ENCODE measurements at places on chromosomes 7 and 10. TPM values are rescaled to one million over a fixed set of nuclear protein-coding genes. Genes with fewer than 3 reads are reported as not detected.

BCL7B gene
- 65.6 TPM for total RNA-seq

RBM20 gene
- 0.45 TPM for total RNA-seq

GRCh38 chr7:70031245-70031644, 433.0 kb downstream of the AUTS2 start:
- DNase-seq, result no peak
- no peaks in the 10 kb centered on the region for H3K4me1 ChIP-seq
- no peaks in the 10 kb centered on the region for H3K36me3 ChIP-seq
- H3K4me3 ChIP-seq, result no peak overlapping the region

GET4 gene
- total RNA-seq, result 35.2 TPM

GRCh38 chr7:27359181-27360125, 116.9 kb downstream of the EVX1 start:
- H3K36me3 ChIP-seq, result no peaks in the 10 kb centered on the region
- no peak overlapping the region for H3K4me3 ChIP-seq
- H3K27ac ChIP-seq, result no peak overlapping the region
- no peaks in the 10 kb centered on the region for H3K4me1 ChIP-seq

DNA sequence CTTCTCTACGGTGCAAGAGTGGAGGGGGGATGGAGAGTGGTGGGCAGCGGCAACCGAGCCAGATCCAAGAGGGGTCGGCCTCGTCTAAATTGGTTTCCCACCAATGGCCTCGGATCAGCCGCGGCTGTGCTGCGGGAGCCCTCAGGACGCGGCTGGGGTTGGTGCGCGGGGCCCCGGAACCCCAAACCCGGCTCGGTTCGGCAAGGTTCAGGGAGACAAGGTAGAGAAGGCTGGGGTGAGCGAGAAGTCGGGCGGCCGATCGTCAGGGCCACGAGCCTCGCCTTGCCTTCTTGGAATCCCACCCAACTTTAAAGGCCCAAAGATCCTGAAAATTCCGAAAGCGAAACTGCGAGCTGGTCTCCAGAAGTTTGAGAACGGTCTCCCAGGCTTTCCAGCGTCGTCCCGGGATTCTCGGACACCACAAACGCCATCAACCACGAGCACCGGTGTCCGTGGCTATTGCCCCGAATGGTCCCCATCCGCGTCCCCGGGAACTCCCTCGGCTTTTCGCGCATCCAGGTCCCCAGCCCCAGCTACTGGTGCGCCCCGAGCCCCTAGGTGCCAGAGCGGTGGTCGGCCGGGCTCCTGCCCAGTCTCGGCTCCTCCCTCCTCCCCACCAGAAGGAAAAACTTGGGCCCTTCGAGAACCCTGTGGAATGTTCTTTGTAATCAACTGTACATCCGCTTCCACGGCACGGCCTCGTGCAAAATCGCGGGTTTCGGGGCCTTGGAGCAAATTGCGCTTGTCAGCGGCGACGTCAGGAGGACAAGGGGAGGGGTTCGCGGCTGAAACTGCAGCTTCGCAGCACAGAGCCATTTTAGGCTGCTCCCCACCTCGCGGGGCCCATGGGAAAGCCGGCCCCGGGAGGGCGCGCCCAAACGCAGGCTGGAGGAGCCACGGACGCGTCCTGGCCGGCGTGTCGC, 3.2 kb downstream of the SFMBT2 start:
- peaks cover 9% of the 10 kb centered on the region for H3K27me3 ChIP-seq
- peak overlapping the region; percentile 97 for H3K4me3 ChIP-seq
- peak overlapping the region; percentile 87 for H3K27ac ChIP-seq
- peak; percentile 66 for DNase-seq
- peaks cover 29% of the 10 kb centered on the region for H3K36me3 ChIP-seq

DNA sequence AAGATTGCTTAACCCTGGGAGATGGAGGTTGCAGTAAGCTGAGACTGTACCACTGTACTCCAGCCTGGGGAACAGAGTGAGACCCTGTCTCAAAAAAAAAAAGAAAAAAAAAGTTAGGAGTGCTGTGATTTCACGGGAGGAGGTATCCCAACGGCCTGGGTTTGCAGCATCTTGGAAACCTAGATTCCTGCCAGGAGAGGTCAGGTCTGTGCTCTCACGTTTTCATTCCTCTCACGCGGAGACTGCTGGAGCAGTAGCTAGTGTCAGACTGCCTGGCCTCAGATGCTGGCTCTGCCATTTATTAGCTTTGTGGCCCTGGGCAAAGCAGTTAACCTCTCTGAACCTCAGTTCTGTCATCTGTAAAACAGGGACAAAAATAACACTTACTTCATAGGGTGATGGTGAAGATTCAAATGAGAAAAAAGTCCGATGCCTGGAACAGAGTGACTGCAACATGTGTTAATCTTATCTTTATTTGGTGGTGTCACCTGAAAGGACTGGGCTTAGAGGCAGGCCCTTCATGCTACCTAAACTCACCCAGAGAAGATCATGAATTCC, 94.9 kb downstream of the GAD2 start:
- no peak for DNase-seq
- H3K4me3 ChIP-seq, result no peak overlapping the region
- no peak overlapping the region for H3K27ac ChIP-seq
- H3K27me3 ChIP-seq, result peaks cover 17% of the 10 kb centered on the region

CLRN3 gene
- total RNA-seq, result not detected

UBTD1 gene
- total RNA-seq, result 1.3 TPM

PKD2L1 gene
- not detected for total RNA-seq

- DNase-seq, result no peak
- peaks cover 5% of the 10 kb centered on the region for H3K36me3 ChIP-seq
Measured at GRCh38 chr7:101164071-101164840, 1.1 kb downstream of the VGF start.

DNA sequence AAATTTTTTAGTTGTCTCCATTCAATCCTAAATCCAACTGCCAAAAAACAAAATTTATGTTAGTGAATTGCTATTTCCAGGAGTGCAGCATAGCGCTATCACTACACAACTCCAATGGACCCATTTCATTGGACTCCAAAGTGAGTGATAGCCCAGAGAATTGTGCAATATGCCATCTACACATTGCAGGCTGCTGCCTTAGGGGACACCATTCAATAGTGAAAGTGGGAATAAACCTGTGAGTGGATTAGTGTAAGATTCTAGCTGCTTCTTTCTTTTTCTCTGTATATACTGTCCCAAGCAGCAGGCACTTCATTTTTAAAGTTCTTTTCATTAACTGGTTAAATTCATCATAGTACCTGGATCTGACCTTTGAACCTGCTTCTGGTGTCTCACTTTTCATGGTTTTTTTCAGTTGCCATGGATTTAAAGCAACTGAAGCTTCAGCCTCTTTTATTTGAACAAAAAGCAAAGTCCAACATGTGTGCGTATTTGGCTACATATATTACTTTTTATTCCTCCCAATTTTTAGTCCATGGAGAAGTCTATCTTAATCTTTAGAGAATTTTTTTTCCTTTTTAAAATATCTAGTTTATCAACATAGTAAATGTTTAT, 97.3 kb downstream of the DGKB start:
- no peak overlapping the region for H3K4me3 ChIP-seq
- no peak for DNase-seq
- H3K4me1 ChIP-seq, result no peaks in the 10 kb centered on the region
- no peak overlapping the region for H3K27ac ChIP-seq
- no peaks in the 10 kb centered on the region for H3K36me3 ChIP-seq
- H3K27me3 ChIP-seq, result no peaks in the 10 kb centered on the region

Data from activated naive CD8-positive, alpha-beta T cell treated with anti-CD3 and anti-CD28 coated beads for 36 hours (primary cell).